ENCODE measurements at places on chromosomes 5 and 9.

DNA sequence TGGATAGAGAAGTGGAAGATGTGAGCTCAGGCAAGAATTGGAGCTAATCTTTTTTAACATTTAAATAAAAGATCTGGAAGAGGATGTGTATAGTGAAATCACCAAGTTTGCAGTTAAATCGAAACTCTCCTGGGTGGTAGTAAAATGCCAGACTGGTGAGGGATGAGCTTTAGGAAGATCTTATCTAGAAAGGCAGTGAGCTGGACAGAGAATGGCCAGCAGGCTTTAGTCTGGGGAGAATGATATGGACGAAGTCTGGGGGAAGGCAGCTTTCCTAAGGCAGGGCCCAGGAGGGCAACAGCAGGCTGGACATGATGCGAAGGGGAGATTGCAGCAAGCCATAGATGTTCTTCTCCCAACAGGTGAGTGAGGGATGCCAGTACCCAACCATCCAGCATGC, 25.6 kb downstream of the UNC5A start:
- DNase-seq = no peak

- no peak for DNase-seq
Observed at GRCh38 chr9:129005336-129005997, 22.7 kb downstream of the SH3GLB2 start.

- no peak for DNase-seq
Observed at GRCh38 chr9:124075761-124076160, 64.2 kb downstream of the LHX2 start.

DNA sequence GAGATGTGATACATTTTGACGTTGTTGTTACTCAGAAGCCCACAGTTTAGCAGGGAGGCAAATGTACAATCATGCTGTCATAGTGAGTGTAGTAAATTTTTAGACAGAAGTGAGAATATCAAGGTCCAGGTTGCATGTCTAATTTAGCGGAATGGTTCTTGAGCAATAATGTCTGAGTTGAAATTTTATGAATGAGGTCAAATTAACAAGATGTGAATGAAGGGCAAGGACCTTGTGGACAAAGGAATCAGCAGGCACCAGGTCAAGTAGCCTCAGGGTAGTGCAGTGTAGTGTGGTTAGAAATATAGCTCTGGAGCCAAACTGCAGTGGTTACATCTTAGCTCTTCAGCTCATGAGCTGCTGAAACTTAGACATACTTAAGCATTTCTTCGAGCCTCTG, 36.2 kb downstream of the TNFSF8 start:
- no peak for DNase-seq

- no peak for DNase-seq
Observed at GRCh38 chr5:124659798-124660197, 86.6 kb downstream of the ZNF608 start.

GRCh38 chr5:171250738-171251137, 58.3 kb upstream of the TLX3 start:
- no peak for DNase-seq

GRCh38 chr5:95178046-95178651, 106.7 kb downstream of the MCTP1 start:
- DNase-seq = no peak

DNA sequence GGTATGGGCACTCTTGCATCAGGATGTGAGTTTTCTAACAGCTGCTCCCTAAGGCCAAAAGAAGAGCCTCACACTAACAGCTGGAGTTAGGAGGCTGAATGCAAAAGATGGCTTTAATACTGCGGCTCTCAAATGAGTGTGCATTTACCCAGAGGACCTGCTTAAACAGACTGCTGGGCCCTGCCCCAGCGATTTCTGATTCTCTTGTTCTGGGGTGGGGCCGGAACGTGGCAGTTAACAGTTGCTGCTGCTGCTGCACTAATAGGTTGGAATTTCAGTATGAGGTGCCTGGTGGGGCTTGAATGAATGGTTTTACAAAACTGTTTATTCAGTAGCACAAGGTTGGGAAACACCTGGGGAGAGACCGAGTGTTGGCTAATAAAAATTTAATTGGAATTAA, 26.1 kb downstream of the HMGCR start:
- no peak for DNase-seq

DNA sequence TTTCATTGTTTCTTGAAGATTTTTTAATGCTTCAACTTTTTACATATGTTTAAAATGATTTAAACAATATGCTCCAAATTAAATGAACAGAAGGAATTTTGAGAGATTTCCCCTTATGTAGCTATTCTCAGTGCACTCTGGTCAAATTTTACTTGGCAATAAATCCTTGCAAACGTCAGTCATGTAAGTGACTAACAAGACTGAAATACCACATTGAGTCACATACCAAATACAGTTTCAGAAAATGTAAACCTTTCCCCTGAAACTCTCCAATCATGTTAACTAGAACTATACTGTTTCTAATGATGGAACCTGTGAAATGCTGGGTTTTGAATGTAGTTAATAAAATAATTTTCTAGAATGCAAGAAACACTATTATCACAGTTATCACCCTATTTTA, 29.6 kb downstream of the SAR1B start:
- no peak for DNase-seq

- DNase-seq = no peak
Observed at GRCh38 chr9:120693700-120694008, 20.6 kb downstream of the MEGF9 start.

GRCh38 chr5:179315356-179315890, 29.8 kb downstream of the ADAMTS2 start:
- peak; percentile 19 for DNase-seq

GRCh38 chr5:44691802-44692201, 116.9 kb upstream of the MRPS30 start:
- DNase-seq = no peak

DNA sequence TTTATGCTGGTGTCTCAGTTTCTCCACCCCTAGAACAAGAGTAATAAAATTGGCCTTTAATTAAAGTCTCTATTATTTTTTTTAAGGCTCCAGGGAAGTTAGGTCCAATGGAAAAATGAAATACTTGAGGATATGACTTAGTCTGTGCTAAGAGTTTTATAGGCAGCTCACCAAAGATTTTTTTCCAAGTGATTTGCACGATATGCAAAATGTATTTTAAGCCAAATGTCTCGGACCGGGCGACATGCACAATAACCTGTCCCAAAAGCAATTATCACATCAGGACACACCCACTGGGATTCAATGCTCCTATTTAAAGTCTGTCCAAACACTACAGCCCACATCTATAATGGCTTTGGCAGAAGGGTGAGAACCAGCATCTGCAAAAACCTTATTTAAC, 136.1 kb upstream of the ANKH start:
- DNase-seq = no peak

DNA sequence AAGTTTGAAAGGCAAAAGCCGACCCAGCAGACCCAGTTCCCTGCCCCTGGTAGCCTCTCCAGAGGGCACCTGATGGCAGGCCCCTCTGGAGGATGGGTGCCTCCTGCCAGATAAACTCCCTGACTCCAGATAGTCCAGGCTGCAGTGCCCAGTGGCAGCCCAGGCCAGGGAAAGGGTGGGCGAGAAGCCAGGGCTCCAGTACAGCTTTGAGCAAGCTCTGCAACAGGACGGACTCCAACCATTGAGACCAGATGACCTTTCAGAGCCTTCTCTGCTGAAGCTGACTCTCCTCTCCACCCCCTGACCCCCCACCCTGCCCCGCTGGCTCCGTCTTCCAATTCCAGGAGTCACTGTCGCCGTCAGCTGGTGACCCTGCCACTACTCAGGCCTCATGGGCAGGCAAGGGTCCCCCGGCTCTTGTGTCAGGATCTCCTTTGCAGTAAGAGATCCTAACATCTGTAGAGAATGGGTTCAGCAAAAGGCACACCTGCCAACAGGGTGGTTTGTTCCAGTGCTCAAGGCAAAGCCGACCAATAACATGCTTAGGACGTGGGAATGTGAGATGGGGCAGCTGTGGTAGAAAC, 15.5 kb upstream of the FCN1 start:
- DNase-seq = no peak

DNA sequence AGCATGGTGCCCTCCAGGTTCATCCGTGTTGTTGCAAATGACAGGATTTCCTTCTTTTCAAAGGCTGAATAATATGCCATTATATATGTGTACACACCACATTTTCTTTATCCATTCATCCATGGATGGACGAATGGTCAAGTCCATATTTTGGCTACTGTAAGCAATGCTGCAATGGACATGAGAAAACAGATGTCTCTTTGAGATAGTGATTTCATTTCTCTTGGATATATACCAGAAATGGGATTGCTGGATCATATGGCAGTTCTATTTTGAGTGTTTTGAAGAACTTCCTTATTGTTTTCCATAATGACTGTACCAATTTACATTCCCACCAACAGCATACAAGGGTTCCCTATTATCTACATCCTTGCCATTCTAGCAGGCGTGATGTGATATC, 67.9 kb downstream of the TEK start:
- no peak for DNase-seq

- no peak for DNase-seq
Observed at GRCh38 chr5:26805076-26805475, 233.3 kb downstream of the CDH9 start.

- no peak for DNase-seq
Observed at GRCh38 chr5:67459253-67459652, 262.7 kb upstream of the CD180 start.

- no peak for DNase-seq
Observed at GRCh38 chr5:61801174-61801573, 469.1 kb downstream of the ZSWIM6 start.

DNA sequence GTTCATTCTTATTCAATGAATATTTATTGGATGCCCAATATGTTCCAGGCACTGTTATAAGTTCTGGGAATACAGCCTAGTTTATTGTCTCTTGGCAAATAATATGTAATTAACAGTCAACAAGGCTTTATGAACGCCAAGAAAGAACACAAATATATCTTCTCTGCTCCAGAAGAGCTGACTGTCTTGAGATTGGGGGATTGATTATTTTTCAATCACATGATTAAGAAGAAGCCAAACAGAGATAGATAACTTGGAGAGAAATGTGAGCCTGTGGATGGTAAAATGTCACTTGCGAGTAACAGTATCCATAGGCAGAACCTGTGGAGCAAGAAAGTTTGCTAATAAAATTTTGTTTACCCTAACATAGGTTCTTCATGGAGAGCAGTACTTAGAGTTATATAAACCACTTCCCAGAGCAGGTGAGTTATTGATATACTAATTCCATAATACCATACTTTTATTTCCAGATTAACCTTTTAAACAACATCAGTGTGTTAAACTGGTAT, 49.4 kb downstream of the HSD17B4 start:
- no peak for DNase-seq

DNA sequence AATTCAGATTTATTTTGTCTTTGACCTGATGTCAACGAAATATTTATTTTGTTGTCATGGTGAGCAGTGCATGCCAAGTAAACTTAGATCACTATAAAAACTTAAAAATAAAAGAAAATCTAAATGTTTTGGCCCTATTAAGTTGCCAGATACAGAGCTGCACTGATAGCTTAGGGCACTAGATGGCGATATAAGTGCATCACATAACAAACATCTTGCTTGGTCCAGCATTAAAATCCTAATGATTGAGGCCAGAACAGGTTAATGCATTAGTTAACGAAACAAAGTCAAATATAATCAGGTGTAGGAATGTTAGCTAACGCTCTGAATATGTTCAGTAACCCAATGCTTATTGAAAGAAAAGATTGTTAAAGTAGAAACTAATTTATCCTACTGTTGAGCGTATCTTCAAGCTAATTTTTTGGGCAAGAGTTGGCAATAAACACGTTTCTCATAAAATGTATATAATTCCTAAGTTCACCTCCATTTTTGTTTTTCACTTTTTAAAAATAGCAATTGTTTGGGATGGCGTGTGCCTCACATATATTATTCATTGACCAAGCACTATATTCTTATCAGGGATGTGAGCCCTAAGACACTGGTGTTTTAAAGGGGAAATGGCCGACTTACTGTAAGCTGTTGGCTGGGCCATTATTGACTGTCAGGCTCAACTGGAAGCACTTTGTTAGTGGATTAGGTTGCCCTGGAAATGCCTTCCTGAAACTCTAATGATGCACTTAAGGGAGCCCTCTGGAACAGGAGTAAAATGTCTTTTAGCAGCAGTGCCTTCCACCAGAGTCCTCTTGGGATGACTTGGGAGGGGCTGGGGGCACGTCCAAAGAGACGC, 33.3 kb downstream of the KCTD16 start:
- DNase-seq = no peak

GRCh38 chr9:97958812-97959511, 21.0 kb upstream of the HEMGN start:
- no peak for DNase-seq

GRCh38 chr9:117253261-117253660, 161.6 kb downstream of the ASTN2 start:
- DNase-seq = no peak

- DNase-seq = no peak
Observed at GRCh38 chr5:143379606-143380005, 23.9 kb downstream of the NR3C1 start.

GRCh38 chr9:68731857-68732256, 26.8 kb downstream of the PIP5K1B start:
- DNase-seq = no peak

GRCh38 chr5:66440202-66440680, 156.0 kb upstream of the MAST4 start:
- no peak for DNase-seq

DNA sequence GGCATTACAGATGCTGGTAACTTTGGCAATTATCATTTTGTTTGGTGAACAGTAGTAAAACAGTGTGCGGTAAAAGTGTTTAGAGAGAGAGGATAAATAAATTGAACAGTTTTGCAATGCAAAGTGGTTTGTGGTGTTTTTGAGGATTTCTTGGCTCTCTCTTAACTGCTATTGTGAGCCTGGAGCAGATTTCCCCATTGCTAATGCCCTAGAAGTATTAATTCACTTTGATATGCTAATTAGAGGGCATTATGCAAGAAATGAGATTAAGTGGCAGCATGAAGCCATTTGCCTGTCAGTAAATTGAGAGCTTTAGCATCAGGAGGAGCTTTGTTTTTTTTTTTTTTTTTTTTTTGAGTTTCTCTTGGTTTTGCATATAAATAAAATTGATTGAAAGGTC, 8.2 kb downstream of the PBX3 start:
- no peak for DNase-seq

DNA sequence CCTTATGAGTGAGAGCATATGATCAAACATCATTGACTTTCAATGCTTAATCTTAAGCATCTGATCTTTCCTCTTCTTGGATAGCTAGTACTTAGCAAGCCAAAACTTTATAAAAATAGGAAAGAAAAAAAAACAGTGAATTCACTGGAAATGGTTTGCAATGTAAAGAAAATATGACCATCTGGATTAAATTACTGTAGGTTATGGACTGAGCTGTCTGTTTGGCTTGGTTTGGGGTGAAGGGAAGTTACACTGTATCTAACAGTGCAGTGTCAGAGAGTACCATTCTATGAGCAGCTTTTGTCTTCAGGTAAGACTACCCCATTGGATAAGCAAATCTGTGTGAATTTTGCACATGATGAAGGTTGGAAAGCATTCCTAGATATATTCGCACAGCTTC, 151.4 kb downstream of the TLE1 start:
- no peak for DNase-seq
